Stimulated activated CD4-positive, alpha-beta T cell treated with anti-CD3 and anti-CD28 coated beads, Interleukin-1b, Interleukin-23, amount 100 ng/mL, for 1 hour (primary cell): ENCODE measurements at places on chromosomes 3 and 15.

DNA sequence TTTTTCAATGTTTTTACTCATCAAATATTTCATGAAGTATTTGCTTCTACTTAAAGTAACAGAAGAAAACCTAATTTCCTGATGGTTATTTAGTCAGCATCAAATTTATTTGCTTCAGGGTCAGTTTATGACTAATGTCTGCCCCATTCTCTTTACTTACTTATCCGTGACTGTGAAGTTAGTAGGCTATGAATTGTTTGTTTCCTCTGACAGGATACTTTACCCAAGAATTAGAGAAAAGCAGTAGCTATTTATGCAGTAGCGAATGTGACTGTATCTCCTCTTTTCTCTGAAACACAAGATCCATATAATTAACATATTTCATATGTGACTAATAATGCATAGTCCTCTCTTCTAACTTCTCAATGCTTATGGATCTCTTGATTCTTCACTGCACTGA, 329.9 kb upstream of the ROBO1 start:
- DNase-seq: no peak

DNA sequence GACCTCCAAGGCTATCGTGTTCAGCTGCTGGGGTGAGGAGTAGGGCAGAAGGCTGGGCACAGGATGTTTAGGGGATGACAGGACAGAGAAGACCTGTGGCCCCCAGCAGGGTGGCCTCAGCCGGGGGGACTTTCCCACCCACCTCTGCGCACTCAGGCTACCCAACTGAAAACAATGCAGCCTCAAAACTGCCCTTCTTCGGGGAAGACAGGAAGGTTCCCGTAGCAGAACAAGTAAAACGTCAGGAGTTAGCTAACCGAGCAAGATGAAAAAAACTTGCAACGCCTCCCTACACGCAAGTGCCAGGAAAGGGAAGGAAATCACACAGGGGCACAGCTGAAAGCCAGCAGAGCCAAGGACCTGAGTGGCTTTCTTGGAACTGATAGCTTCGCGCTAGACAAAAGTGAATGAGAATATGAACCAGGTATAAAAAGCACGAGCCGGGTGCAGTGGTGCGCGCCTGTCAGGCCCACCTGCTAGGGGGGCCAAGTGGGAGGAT, 38.4 kb upstream of the FURIN start:
- no peak for DNase-seq

DNA sequence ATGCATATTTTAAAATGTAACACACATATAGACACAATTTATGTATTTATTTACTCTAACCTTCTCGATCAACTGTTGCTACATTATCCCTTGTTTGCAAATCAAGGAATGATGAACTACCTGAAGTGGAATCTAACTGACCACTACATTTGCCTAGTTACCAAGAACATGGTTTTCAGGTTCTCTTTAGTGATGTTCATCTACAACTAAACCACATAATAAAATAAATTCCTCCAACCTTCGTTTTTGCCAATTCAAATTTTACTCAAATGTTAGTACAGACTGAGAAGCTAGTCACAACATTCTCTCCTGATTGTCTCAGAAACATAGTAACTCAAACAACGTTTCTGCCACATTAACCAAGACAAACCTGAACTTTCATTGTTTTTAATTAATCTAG, 521.9 kb downstream of the FOXP1 start:
- no peak for DNase-seq

DNA sequence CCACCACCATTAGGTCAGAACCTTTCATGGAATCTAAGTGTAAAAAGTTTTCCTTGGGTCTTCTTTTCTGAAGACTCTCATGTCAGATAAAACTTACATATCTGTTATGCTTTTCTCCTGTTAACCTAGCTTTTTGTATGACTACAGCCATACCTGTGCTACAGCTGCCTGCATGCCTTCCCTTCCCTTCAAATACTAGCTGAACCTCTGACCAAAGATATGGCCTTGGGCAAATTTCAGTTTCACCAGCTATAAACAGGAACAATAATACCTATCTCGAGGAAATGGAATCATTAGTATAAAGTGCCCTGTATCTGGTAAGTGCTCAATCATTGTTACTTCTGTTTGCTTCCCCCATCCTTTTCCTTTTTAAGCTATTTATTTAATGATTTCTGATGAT, 25.0 kb downstream of the GLB1 start:
- no peak for DNase-seq

DNA sequence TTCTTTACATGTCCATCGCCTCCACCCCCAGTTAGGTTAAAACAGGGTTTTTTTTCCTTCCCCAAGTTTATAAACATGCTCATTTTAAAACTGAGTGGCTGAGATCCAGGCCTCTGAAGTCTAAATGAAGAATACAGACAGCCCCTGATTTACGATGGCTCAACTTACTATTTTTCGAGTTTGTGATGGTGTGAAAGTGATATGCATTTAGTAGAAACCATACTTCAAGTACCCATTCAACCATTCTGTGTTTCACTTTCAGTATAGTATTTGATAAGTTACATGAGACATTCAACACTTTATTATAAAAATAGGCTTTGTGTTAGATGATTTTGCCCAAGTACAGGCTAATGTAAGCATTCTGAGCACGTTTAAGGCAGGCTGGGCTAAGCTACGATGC, 30.5 kb upstream of the GNB5 start:
- no peak for DNase-seq
